NCI-H526 (cell line): ENCODE measurements at places on chromosomes 6 and 20.
A peak's percentile ranks its signal among the peaks of the same experiment; 100 is the strongest.

GRCh38 chr20:17568045-17568788, 1.7 kb upstream of the DSTN start:
- DNase-seq: peak; percentile 33

GRCh38 chr20:19501476-19502115, 256.5 kb upstream of the RIN2 start:
- DNase-seq: no peak

GRCh38 chr20:53757472-53757913, 163.9 kb upstream of the ZNF217 start:
- peak; percentile 71 for DNase-seq

DNA sequence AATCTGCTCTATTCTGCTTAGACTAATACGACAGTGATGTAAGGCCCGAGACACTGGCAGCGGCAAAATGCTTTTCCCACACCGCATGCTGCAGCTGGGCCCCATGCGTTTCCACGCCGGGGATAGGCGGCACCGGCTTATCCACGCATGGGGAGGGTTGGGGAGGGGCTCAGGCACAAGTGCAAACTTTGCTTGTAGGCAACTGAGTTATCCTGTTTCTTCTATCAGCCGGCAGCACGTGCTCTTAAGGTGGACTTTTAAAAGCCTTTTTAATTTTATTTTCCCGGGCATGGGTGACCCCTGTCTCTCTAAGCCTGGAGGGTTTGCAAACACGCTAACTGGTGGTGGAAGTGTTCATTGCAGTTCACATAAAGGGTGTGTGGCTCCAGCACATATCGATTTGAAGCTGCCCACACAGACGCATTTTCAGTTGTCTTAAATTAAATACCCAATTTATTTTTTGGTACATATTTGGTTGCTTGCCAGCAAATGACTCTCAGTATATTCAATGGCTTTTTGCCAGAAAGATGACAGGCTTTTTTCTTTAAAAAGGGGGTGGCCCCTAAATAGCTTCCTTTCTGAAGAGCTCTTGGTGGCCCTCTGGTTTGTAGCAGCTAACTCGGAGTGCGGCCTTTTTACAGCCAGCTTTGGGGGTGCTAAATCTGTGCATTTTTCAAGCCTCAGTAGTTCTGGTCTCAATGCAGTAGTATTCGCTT, 561.8 kb upstream of the AGPAT4 start:
- DNase-seq: no peak

DNA sequence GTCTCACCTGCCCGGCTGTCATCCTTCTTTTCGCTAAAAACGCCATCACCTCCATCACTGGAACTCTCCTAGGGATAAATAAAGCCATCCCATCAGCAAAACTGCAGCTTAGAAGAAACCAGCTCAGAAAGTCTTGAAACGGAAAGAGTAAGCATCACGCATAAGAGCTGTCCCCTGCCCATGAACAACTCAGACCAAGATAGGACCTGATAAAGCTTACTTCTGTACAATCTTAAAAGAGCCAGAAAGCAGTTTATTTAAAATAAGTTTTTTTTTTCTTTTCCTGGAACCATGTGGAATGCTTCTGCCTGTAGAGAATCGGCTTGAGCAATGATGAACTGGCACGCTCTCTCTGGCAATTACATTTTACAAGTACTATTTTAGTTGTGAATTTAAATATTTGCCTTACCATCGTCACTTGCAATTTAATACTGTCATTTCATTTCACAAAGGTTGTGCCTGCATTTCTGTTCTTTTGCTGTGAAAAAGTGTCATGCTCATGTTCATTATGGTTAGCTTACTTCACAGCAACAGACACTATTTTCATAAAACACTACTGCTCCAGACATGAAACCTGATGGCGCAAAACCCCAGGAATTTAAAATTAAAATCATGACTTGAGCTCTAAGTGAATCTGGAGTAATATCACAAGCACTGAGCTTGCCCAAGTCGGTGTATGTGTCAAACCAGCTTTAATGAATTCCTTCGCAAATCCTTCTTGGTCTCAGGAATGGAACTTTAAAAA, 59.6 kb upstream of the EMILIN3 start:
- no peak for DNase-seq

DNA sequence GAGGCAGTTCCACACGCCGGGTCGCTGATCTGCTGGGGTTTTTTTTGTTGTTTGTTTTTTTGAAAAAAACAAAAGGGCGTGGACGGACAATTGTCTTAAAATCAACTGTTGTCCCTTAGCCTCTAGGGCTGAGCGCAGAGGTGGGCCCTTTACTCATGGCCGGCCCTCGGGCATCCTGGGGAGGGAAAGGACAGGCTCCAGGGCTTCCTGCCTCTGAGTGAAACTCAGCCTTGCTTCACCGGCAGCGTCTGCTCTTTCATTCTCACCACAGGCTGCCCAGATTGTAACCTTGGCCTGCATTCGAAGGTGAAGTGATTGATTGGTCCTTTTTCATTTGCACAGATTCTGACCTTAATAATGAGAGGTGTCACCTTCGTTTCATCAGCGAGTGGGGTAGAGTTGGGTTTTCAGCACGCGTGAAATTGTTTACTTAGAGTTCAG, 797 bp downstream of the SMIM13 start:
- DNase-seq: peak; percentile 19

- no peak for DNase-seq
These were observed 6.8 kb downstream of the TCF21 start for GRCh38 chr6:133895573-133896343.

GRCh38 chr6:120392941-120393340, 941.3 kb downstream of the TBC1D32 start:
- DNase-seq: no peak

DNA sequence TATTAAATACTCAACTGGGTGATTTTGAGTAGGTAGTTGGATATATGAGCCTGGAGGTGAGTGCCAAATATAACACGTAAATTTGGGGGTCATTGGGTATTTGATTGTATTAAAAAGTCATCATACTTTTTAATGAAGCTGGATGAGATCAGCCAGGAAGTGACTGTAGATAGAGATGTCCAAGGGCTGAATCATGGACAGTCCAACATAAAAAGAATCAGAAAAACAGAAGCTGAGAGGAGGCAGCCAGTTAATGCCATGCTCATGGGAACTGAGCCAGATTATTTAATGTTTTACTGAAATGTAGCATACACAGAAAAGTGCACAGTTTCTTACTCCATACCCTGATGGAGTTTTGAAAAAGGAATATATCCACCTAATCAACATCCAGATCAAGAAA, 435.5 kb upstream of the PLCB4 start:
- DNase-seq: no peak

DNA sequence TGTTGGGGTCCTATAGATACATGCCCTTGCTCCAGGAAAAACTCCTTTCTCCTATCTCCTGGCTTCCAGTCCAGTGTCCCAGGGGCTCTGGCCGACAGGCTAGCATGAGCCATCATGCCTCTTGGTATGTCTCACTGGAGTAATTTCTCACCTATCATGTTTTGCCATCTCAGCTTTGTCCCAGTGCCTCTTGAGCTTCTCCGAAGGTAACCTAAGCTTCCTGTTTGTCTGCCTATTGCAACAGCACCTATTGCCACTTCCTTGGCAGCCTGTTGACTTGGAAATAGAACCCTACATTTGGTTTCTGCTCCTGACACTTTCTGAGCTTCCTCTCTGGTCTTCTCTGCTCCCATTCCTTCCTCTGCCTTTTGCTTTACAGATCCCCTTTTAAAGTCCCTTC, 197.7 kb downstream of the KCNQ5 start:
- no peak for DNase-seq

DNA sequence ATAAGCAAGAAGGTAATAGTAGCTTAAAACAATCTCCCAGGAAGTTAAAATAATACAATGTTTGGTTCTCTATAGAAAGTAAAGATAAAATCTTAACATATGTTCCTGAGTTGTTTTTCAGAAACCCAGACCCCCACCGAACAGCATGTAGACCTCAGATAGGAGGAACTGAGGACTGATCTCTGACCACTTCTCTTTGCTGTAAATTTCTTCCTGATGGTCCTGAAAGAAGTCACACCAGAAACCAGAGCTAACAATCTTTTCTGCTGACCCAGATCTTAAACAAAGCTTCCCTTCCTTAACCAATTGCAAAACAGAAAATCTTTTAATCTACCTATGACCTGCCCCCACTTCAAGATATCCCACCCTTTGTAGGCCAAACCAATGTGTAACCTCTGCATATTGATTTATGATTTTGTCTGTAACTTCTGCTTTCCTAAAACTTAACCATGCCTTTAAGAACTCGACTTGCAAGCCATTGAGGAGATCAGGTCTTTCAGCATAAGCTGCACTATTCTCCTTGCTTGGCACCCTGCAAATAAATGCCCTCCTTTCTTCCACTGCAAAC, 21.9 kb upstream of the BEND6 start:
- DNase-seq: no peak

- no peak for DNase-seq
These were observed 163.2 kb upstream of the BTBD3 start for GRCh38 chr20:11754451-11754850.

GRCh38 chr6:158621694-158622544, 22.6 kb downstream of the DYNLT1 start:
- no peak for DNase-seq

DNA sequence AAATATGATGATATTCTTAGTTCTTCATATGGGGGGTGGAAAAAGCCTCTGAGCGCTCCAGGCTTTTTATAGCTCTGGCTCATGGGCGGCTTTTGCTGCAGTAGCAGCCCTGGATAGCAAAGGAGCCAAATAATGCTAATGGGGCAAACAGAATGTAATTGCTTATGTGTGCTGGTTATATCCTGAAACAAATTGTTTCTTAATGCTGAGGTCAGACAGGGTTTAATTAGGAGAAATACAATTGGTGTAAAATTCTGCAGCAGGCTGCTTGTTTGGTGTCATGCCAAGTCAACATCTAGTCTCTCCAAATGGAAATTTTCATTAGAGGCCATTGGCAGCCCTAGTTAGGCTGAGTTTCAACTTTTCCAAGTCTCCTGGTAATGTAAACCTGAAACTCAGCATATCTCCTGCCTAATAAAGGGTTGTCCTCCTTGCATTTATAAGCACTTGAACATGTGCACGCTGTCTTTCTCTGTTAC, 530.1 kb upstream of the NOX3 start:
- no peak for DNase-seq

- DNase-seq: no peak
These were observed 239.6 kb downstream of the BTBD9 start for GRCh38 chr6:38400101-38400500.

DNA sequence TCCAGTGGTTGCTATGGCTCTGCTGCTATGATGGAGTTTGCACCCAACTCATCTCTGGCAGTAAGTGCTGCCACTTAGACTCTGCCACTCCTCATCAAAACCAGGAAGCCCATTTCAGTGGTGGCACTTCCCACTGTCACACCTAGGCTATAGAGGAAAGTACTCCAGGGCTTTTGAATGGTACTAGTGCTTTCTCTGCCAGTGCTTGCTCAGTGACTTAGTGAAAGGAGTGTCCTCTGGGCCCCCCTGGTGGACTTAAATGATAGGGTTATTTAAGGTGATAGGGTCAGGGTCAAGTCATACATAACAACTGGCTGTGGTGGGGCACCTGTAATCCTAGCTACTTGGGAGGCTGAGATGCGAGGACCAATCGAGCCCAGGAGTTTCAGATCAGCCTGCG, 22.8 kb downstream of the FITM2 start:
- DNase-seq: no peak

- DNase-seq: no peak
These were observed 74.6 kb downstream of the AIG1 start for GRCh38 chr6:143135325-143135724.

DNA sequence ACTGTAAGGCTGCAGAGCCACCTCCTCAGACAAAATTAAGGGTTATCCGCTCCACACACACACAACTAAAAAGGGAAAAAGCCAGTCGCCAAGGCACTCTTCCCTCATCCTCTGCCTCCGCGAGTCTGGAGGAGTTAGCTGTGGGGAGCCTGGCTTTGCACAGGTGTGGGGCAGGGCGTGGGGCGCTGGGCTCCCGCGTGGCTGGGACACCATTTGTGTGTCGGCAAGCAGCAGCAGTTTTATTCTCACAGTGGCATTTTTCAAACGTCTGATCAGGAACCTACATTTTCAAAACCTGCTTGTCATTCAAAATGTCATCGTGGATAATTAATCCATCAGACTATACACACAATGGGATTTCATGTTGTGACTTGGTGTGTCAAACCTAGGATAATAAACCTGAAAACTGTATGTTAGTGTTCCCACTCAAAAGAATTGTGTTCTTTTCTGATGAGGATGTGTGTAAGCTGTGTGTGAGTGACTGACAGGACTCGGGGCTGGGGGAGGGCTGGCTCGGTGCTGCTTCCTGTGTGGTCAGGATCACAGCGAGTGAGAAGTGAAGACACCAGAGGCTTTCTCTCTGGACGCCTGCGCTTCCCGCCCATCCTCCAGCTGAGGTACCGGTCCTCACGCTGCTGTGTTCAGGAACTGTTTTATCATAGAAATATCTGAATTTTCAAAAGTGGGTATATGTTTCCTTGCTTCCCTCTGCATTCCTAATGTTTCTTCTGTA, 83.1 kb downstream of the IRF4 start:
- no peak for DNase-seq

DNA sequence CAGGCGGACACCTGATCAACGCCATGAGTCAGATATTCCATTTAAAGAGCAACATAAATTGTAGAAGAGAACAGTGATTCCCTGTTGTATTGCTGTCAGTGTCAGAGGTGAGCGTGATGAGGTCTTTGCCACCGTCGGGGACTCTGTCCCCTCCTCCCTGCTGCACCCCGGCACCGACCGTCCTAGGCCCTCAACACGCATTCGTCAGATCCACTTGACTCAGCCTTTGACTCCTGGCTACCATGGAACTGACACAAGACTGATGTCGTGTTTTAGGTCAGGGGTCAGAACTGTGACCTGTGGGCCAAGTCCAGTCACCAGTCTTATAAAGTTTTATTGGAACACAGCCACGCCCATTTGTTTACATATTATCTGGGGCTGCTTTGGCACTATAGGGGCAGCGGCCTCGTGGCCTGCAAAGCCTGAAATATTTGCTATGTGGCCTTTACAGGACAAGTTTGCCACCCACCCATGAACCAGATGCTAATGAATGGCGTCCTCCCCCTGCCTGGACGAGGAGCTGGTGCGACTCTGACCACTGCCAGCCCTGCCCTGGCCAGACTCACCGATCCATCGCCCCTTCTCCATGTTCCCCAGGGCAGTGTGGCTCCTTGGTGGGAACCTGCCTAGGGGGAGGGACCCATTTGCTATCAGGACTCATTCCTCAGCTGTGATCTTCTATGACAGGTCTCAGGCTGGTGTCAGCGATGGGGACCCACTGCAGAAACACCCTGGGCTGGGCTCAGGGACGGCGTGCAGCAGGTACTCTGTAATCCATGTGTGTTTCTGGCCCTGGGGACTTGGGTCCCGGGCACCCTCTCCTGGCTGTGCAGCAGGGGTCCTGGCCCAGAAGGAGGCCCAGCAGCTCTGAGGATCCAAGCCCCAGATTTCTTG, 37.5 kb upstream of the PHACTR3 start:
- DNase-seq: no peak

DNA sequence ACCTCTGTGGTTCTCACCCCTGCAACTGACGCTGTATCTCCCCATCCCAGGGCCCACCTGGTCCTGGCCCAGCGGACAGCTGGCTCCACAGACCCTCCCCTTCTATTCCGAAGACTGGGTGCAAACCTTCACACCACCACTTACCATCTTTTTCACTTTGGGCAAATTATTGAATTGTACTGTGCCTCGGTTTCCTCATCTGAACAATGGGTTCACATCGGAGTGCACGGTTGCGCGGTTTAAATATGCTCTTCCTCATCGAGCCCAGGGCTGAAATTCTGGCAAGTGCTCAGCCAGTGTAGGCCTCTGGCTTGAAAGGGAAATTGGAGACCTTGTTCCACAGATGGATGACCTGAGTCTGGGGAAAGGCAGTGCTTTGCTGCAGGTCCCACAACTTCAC, 2.9 kb upstream of the ARFGAP1 start:
- DNase-seq: no peak
